Myocyte (in vitro differentiated cells): ENCODE measurements at places on chromosomes 16 and 17. TPM values are rescaled to one million over a fixed set of nuclear protein-coding genes. Genes with fewer than 3 reads are reported as not detected.

- no peak for DNase-seq
Measured at GRCh38 chr16:86626966-86627365, 48.6 kb downstream of the FOXL1 start.

DNA sequence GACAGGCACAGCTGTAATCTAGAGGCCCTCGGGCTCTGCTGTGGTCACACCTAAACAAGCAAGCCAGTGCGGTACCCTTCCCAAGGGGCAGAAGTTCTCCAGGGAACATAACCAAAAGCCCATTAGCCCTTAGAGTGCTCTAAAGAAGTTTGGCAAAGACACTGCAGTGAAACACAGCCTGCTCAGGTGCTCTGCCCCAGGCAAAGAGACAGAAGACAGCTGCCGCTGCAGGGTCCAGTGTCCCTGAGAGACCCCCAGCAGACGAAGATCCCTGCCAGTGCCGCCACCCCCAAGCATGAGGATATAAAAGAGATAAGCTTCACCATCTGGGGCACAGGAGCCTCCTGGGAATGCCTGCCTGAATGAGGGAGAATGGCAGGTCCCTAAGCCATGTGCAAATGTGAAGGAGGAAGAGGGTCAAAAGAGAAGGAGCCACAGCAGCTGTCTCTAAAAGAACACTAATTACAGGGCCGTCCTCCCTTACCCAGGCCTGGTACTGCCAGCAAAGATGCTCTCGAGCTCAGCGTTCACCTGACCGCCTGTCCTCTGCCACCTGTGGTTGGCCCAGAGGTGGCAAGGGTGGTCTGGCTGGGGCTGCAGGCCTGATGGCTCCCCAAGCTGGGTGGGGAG is 29.7 kb downstream of the CUEDC1 start:
- no peak for DNase-seq

Gene CCDC200
- total RNA-seq: 0.62 TPM in 1 of 2 replicates, not detected in the other

GRCh38 chr16:63841271-63841670 is 1280.6 kb downstream of the CDH11 start:
- DNase-seq: no peak

GRCh38 chr16:8655184-8655717 is 19.2 kb upstream of the ABAT start:
- peak; percentile 41 for DNase-seq

GRCh38 chr17:31431852-31432658 is 40.6 kb downstream of the RAB11FIP4 start:
- DNase-seq: no peak

- no peak for DNase-seq
Measured at GRCh38 chr17:38544839-38545209, 60.9 kb downstream of the SRCIN1 start.
